Thymus (tissue), 14 donors: ENCODE measurements at places on chromosomes 5 and 9. TPM values are rescaled to one million over a fixed set of nuclear protein-coding genes. Genes with fewer than 3 reads are reported as not detected.

- H3K4me3 ChIP-seq: no peak overlapping the region
- DNase-seq: no peak
- H3K36me3 ChIP-seq: no peaks in the 10 kb centered on the region
- no peaks in the 10 kb centered on the region for H3K27me3 ChIP-seq
- H3K27ac ChIP-seq: no peak overlapping the region
Observed at GRCh38 chr5:145680767-145681166, 154.4 kb downstream of the PRELID2 start.

DNA sequence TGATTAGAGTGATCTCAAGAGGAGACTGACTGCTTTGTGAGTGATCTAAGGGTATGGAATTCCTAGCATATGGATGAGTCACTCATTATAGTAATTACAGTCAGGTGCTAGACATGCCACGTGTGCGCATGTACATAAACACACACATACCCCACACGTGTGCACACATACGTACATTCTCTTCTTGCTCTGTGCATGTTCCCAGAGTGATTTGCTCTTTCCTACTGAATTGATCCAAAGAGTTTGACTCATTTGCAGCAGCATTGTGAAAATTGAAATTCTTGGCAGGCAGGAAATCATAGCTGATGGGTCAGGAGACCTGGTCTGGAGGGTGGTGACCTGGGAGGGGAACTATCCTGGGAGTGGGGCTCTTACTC lies 63.8 kb downstream of the ANGPTL2 start:
- H3K4me1 ChIP-seq: no peaks in the 10 kb centered on the region
- no peaks in the 10 kb centered on the region for H3K36me3 ChIP-seq
- H3K4me3 ChIP-seq: no peak overlapping the region
- no peaks in the 10 kb centered on the region for H3K27me3 ChIP-seq

DNA sequence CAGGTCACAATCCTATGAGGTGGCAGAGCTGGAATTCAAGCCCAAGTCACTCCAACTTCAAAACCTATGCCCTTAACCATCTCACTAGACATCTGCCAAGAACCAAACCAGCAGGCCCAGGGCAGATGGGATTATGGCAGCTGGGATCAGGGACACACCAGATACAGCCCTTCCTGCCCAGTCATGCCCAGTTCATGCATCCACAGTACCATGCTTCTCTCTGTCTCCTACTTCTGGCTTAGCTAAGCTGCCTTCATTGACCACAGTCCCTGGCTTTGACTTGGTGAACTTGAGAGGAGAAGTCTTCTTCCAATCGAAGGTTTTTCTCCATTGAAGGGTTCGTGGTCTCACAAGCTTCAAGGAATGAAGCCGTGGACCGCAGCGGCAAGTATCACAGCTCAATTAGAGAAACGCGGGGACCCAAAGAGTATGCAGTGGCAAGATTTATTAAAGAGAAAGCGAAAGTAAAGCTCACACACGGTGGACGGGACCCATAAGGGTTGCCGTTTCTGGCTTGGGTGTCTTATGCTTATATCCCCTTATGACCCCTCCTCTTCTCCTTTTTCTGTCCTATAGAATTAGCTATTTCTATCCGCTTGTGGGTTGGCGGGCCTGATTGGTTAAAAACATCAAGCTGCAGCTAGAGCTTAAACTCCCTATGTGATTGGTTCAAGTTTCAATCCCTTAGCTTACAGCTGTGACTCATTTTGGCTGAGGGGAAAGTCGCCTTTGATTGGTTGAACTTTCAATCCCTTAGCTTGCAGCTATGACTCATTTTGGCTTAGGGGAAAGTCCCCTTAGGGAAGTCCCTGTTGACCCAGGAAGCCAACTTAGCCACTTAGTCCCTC lies 101.2 kb downstream of the TRIM36 start:
- H3K36me3 ChIP-seq: no peaks in the 10 kb centered on the region
- no peak overlapping the region for H3K27ac ChIP-seq
- no peak overlapping the region for H3K4me3 ChIP-seq
- no peaks in the 10 kb centered on the region for H3K4me1 ChIP-seq

DNA sequence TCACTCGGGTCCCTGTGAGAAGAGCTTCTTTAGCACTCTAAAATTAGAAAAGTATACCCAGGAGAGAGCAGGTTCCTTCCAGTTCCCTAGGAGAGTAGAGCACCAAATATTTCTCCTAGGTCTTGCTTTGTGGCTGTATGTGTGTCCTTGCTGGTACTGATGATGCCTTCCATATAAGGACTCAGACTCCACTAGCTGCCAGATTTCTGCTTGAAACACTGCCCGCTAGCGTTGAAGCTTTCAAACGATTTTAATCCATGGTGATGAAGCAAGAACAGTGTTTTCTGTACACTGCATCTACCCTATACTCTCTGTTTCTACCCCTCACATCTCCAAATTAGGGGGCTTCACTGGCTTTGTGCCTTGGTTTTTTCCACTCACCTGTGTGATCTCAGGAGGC lies 2.4 kb upstream of the SMC2 start:
- H3K27ac ChIP-seq: no peak overlapping the region
- peaks cover 9% of the 10 kb centered on the region for H3K4me1 ChIP-seq
- no peak overlapping the region for H3K4me3 ChIP-seq
- H3K27me3 ChIP-seq: no peaks in the 10 kb centered on the region

- DNase-seq: peak; percentile 44
- no peaks in the 10 kb centered on the region for H3K36me3 ChIP-seq
- H3K27me3 ChIP-seq: no peaks in the 10 kb centered on the region
- H3K4me1 ChIP-seq: peaks cover 12% of the 10 kb centered on the region
Observed at GRCh38 chr5:78771260-78772205, 123.0 kb upstream of the LHFPL2 start.

- no peaks in the 10 kb centered on the region for H3K36me3 ChIP-seq
- H3K27me3 ChIP-seq: no peaks in the 10 kb centered on the region
- peaks cover 8% of the 10 kb centered on the region for H3K4me1 ChIP-seq
- H3K4me3 ChIP-seq: no peak overlapping the region
- peak; percentile 28 for DNase-seq
Observed at GRCh38 chr5:122153774-122154173, 24.4 kb downstream of the ZNF474 start.

GRCh38 chr9:129383019-129383560 lies 205.0 kb upstream of the IER5L start:
- H3K4me3 ChIP-seq: peak overlapping the region; percentile 74
- H3K4me1 ChIP-seq: peaks cover 14% of the 10 kb centered on the region
- H3K27ac ChIP-seq: peak overlapping the region; percentile 95
- no peaks in the 10 kb centered on the region for H3K27me3 ChIP-seq
- H3K36me3 ChIP-seq: no peaks in the 10 kb centered on the region

- H3K36me3 ChIP-seq: no peaks in the 10 kb centered on the region
- H3K27ac ChIP-seq: no peak overlapping the region
Observed at GRCh38 chr9:83471241-83471640, 67.0 kb downstream of the FRMD3 start.

DNA sequence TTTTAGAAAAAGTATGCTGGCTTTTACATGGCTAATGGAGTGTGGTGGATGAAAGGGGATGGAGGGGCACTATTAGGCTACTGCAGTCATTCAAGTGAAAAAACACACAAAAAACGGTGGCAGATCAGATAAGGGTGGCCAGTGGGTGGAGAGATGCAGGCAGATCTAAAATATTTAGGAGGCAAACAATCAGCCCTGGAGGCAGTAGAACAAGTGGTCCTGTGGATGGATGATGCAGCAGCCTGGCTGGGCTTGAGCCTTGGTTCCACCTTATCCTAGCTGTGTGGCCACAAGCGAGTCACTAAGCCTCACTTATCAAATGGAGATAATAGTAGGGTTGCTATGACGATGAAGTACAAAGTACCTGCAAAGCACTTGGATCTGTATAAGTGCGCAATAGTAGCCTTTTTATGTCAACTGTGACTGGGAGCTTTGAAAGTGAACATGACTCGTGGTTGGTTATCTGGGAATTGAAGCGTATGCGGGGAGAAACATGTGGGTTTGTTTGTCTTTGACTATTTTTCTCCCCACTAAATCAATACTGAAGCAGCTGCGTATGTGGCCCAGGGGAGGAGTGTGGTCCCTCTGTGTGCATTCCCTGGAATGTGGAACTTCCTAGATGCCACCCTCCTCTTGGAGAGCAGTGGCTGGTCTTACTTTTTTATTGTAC lies 20.2 kb downstream of the NSG2 start:
- H3K4me3 ChIP-seq: no peak overlapping the region
- no peaks in the 10 kb centered on the region for H3K4me1 ChIP-seq
- H3K36me3 ChIP-seq: no peaks in the 10 kb centered on the region
- no peak overlapping the region for H3K27ac ChIP-seq
- DNase-seq: no peak

DNA sequence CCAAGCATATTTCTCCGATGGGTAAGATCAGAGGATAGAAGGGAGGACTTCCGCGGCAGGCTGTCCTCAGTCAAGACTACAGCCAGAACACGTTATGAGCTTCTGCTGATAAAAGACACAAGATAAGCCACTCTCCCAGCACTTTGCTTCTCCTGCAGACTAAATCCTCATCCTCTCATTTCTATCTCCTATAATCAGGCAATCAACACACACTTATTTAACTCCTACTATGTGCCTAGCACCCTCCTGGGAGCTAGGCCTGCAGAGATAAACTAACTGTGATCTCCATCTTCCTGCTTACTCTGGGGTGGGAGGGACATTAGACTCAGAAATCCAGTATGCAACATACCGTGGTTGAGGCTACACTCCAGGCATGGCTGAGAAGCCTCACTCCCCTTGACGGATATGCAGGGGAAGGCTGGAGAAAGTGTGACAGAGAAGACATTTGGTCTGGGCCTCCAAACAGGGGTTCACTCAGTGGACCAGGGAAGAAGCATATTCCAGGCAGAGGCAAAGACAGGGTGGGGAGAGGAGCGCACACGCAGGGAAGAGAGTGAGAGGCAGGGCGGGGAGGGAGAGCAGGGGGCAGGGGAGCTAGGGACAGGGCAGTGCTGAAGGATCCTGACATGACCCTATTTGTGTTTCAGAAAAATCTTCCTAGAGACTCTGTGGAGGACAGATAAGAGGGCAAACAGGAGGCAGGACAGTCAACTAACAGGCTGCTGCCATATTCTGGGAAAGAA lies 274.1 kb downstream of the DENND1A start:
- no peaks in the 10 kb centered on the region for H3K27me3 ChIP-seq
- H3K4me1 ChIP-seq: no peaks in the 10 kb centered on the region
- no peak overlapping the region for H3K4me3 ChIP-seq
- no peak overlapping the region for H3K27ac ChIP-seq
- no peak for DNase-seq
- no peaks in the 10 kb centered on the region for H3K36me3 ChIP-seq

- DNase-seq: no peak
- no peaks in the 10 kb centered on the region for H3K36me3 ChIP-seq
- peaks cover 35% of the 10 kb centered on the region for H3K27me3 ChIP-seq
- no peak overlapping the region for H3K27ac ChIP-seq
- no peaks in the 10 kb centered on the region for H3K4me1 ChIP-seq
Observed at GRCh38 chr5:181100121-181100875, 30.7 kb downstream of the OR2V1 start.

DNA sequence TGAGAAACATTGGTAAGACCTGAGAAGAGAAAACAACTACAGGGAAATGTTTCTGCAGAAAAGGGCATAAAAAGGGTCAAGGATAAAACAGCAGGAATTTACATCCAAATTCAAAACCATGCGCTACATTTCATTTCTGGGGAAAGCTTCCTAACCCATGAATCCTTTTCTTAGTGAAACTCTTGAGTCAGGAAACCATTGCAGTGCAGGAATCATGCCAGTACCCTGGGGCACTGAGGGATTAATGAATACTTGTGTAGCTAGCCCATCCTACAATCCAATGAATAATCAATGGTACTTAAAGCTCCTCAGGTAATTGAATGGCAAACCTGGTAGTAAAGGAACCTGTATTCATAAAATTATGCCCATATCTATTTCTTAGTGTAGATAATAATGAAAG lies 580.5 kb downstream of the TLE1 start:
- H3K4me1 ChIP-seq: peaks cover 11% of the 10 kb centered on the region
- H3K27ac ChIP-seq: no peak overlapping the region
- H3K27me3 ChIP-seq: peaks cover 13% of the 10 kb centered on the region
- H3K36me3 ChIP-seq: no peaks in the 10 kb centered on the region
- no peak overlapping the region for H3K4me3 ChIP-seq

DNA sequence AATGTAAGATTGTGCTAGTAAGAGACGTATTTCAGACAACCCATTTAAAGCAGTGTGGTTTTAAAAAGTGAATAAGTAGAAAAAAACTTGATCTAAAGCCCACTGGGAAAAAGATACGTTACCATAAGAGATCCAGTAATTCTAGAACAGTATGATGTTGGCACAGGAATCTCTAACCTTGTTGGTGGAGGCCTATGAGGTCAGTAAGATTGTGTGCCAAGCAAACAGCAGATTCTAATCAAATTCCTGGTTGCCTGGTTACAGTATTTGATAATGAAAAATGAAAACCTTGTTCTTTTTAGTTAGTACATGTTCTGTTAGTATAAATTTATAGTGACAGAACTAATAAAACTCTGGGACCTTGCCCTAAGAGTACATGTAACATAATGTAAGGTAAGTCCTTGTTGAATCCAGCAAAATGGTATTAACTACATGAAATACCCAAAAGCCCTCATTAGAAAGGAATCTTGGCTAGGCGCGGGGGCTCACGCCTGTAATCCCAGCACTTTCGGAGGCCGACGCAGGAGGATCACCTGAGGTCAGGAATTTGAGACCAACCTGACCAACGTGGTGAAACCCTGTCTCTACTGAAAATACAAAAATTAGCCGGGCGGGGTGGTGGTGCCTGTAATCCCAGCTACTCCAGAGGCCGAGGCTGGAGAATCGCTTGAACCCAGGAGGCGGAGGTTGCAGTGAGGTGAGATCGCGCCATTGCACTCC lies 33.2 kb upstream of the DMXL1 start:
- peaks cover 7% of the 10 kb centered on the region for H3K4me1 ChIP-seq
- H3K27ac ChIP-seq: no peak overlapping the region
- no peak for DNase-seq
- no peaks in the 10 kb centered on the region for H3K36me3 ChIP-seq

DNA sequence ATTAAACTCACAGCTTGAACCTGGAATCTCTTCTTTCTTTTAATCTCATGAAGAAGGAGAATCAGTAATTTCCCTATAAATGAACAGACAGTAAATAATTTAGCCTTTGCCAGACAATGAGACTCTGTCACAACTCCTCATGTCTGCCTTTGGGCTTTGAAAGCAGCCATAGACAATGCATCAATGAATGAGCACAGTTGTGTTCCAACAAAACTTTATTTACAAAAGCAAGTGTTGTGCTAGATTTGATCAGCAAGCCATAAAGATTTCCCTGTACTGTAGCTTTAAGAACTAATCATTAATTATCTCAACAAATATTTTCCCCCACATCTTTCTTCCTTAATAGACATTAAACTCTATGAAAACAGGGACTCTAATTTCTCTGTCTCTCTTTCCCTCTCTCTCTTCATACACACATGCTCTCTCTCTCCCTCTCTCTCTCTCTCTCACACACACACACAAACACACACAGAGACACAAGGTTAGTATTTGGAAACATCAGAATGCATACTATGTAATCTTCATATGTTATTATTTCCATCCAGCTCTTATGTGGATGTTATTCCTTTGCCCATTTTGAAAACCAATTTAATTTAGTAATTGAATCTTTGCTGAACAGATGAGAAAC lies 1209.8 kb upstream of the CDH6 start:
- no peaks in the 10 kb centered on the region for H3K4me1 ChIP-seq
- no peak overlapping the region for H3K27ac ChIP-seq

- H3K27ac ChIP-seq: no peak overlapping the region
- DNase-seq: no peak
- no peaks in the 10 kb centered on the region for H3K27me3 ChIP-seq
- no peak overlapping the region for H3K4me3 ChIP-seq
- no peaks in the 10 kb centered on the region for H3K4me1 ChIP-seq
Observed at GRCh38 chr5:31579558-31579957, 47.5 kb downstream of the C5orf22 start.

LIX1 gene
- 0.09 TPM for total RNA-seq

BTNL3 gene
- not detected for total RNA-seq

SPOCK1 gene
- 3.7 TPM for total RNA-seq

PCDHGA8 gene
- total RNA-seq: 0.19 TPM

HMCN2 gene
- 0.90 TPM for total RNA-seq

SPINK5 gene
- 3.4 TPM for total RNA-seq
